ENCODE measurements at places on chromosomes 7 and 10.

DNA sequence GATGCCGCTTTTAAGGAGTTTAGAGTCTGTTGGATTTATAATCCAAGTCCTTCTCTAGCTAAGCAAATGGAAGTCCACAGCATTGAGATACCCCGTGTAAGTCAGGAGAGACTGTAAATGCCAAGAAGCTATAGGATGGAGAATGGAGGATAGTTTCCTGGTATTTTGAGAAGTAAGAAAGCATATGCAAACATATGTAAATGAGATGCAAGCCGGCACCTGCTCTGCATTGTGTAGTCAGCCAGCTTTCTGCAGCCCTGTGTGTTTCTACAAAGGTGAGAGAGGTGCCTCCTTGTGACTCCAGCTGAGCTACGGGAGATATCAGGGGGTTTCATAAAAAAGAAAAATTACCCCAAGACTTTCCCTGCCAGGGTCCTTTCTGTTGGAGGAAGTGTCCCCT, 176.3 kb downstream of the RPS24 start:
- DNase-seq: no peak

DNA sequence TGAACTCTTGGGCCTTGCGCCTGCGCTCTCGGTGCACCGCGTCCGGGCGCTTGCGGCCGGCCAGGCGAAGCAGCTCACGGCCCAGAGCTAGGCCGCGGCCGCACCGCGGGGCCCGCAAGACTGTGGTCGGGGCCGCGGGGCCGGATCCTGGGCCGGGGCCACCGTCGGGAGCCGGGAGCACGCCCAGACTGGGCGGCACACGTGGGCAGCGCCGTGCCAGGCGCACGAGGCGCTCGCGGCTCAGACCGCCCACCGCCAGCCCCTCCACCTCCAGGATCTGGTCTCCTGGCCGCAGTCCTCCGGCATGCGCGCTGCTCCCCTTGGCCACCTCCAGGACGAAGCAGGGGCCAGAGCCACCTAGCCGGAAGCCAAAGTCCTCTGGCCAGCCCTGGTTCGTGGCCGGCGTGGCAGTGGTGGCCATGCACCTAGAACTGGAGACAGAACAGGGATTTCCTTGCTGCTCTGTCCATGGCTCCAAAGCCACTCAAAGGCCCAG, at the start of gene GRID2IP:
GRID2IP (minus strand) TSS at position 446 of the 496 bp plus-strand sequence; CDS start at position 421, 25 bp downstream.
- DNase-seq: no peak

GRCh38 chr7:36613031-36613614, 111.2 kb downstream of the AOAH start:
- no peak for DNase-seq

DNA sequence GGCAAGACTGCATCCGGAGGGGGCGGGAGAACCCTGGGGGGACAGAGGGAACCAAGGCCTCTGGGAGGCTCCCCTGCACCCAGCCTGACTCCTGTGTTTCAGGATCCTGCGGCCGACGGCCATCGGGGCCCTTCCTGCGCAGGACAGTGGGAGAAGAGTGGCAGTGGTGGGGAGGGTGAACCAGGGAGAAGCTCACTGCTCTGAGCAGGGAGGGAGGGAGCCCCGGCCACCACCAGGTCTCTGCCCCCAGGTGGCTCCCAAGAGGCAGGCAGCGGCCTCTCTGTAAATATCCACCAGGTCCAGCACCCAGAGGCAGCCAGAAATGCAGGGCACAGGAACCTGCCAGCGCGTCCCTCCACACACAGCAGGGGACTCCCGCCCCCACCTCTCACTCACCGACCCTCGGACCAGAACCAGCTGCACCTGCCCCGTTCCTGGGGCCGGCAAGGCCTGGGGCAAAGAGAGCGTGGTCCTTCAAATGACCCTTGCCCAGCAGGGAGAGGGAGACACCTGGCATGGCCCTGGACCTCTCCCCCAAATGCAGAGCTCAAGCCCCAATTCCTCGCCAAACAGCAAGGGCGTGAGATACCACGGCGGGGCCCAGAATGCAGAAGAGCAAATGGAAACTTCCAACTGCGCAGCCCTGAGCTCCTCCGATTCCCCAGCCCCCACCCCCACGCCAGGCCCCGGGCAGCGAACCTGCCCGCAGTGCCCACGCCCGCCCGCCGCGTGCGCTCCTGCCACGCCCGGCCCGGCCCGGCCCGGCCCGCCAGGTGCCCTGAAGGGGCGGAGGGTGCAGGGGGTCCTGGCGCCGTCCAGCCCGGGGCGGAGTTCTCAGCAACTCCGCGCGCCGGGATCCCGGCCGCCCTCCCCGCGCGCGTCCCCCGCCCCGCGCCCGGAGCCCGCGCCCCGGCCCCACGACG, 805 bp downstream of the RASGEF1A start:
- no peak for DNase-seq

DNA sequence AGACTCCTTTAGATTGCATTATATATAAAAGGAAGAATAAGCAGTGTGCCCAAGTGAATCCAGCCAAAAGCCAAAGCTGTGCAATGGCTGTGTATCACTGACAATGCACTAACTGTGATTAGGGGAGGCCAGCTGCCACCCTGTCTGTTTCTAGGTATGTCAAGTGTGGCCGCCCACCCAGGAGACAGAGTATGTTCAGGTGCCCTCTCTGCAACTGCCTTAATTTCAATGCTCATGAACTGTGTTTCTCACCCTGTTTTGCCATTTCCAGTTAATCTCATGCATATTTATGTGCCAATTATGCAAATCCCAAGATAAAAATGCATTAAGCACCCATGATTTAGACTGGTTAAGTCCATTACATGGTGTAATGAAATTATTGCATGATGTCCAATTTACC, 159.4 kb downstream of the FRMD4A start:
- DNase-seq: no peak

- no peak for DNase-seq
Observed at GRCh38 chr10:32327364-32327691, 19.6 kb downstream of the EPC1 start.

DNA sequence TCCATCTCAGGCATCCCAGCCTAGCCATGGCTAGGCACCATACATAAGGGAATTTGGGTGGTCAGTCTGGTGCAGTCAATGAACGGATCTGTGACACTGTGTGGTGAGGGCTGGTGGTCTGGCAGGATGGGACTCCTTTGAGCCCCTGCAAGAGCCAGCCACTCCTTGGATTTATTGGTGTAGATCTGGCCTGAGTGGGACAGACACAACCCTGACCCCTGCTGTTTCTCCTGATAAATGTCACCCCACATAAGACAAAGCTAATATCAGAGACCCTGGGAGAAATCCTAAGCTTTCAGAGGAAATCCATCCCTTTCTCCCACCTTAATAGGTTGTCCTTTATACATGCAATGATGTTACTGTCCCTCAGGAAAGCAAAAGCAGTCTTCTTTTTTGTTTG, 2.3 kb downstream of the FBXO24 start:
- peak; percentile 29 for DNase-seq

- no peak for DNase-seq
Observed at GRCh38 chr10:22459496-22459895, 114.2 kb downstream of the SPAG6 start.

- no peak for DNase-seq
Observed at GRCh38 chr10:69125554-69125953, 1.6 kb downstream of the VPS26A start.

- no peak for DNase-seq
Observed at GRCh38 chr10:81502677-81503359, 372.2 kb upstream of the NRG3 start.

DNA sequence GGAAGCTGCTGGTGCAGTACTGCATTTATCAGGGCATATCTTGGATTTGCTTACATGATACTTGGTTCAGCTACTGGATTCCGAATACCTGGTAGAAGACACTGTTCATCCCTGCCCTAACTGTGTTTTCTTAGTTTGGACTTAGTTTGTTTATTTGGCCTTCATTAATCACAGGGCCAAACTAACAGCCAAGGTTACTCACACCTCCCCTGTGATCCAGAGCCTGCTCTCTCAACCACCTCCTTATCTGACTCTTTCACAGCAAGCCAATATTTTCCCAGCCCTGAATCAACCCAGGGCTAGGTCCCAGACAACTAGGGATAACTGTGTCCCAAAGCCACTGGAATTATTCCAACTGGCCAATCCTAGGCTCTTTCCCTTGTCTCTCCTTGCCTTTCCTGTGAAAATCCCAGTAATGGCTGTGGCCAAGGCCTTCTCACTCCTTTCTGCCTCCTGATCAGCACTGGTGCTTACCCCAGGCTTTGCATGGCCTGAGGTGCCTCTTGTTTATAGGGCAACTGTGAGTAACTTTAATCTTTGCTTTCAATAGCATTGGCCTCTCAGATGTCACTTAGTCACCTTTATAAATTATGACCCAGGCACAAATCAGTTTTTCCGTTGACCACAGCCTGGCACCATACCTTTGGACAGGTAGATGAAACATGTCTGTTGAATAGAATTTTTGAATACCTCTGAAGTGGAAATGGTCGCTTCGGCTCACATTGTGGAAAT, 9.3 kb upstream of the JCAD start:
- no peak for DNase-seq
